ENCODE measurements at places on chromosomes 3 and 15.

GRCh38 chr3:23439080-23439479 is 236.0 kb downstream of the UBE2E2 start:
- DNase-seq = no peak

- DNase-seq = peak; percentile 38
Measured at GRCh38 chr15:44710236-44711095, 657 bp downstream of the PATL2 start.

GRCh38 chr3:178623666-178624255 is 87.5 kb downstream of the KCNMB2 start:
- no peak for DNase-seq

GRCh38 chr3:146975476-146975875 is 370.3 kb upstream of the PLSCR5 start:
- DNase-seq = no peak

- DNase-seq = no peak
Measured at GRCh38 chr3:88440701-88441100, 290.9 kb downstream of the C3orf38 start.

DNA sequence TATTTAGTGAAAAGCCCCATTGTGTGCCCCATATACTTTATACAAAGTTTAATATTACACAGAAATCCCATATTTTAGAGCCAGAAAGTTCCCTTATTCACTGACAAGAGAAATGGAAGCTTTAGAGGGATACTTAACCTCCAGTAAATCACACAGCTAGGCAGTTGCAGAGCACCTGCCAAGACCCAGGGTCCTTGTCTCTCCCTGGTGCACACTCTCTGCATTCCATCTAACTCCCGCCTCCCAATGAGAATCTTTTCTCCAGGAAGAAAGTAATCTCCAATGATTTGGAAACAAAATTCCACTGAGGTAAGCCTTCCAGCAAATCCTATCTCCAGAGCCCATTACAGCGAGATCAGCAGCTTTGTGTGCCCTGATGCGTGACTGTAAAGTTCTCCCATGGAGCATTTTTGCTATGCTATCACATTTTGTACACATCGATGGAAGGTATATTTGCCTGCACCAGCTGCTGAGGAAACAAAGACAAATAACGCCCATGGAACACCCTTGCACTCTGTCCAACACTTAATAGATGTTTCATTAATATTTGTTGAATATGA is 41.4 kb downstream of the ULK4 start:
- DNase-seq = no peak

DNA sequence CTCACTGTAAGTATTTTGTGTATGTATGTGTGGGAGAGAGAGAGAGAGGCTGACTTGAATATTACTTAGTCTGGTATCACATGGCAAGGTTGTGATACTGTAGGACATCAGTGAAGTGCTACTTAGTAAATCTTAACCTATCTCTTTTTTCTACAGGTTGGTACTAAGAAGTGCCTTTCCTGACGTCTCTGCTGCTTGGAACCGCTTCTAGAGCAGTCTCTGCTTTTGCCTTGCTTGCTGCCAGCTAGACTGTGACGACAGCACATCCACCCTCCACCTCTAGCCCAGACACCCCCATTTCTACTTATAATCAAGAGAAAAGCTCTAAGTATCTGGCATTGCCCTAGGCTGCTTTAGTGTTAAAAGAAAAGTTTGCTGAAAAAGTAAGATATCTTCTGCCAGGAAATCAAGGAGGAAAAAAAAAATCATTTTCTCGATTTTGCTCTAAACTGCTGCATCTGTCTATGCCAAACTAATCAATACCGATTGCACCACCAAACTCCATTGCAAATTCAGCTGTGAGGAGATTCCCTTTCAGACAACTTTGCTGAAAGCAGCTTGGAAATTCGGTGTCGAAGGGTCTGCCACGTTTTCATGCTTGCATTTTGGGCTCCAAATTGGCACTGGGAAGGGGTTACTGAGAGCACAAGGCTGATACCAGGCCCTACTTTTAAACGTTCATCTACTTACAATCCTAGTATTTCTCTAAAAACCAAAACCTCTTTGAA is 30.7 kb downstream of the MBNL1 start:
- no peak for DNase-seq

DNA sequence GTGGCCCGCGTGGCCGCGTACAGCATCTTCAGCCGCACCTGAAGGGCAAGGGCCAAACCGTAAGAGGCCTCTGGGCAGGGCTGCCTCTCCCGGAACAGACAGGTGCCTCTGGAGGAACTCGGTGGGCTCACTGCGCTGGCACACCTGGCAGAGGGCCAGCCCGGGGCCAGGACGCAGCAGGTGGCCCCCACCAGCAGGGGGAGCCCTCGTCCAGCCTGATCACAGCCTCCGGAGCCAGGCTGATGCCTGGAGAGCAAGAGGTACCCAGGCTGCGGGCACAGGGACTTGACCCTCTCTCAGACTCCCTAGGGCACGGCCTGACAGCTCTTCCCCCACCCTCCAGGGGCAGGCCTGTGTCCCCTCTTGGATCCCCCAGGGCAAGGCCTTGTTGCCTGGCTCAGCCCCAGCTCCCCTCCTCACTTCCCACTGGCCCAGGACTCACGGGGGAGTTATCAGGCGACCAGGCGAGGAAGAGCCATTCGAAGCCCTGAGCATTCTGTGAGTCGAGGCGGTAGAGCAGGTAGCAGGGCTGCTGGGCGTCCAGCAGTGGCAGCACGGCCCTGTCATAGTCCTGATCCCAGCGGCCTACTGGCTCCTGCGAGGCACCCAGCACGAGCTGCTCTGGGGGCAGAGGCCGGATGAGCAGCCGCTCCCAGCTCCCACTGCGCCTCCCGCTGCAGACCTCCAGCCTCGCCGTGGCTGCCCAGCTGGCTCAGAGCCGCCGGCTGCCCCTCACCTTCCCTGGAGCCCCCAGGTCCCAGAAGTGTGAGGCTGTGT is 6.2 kb upstream of the TLR9 start:
- DNase-seq = peak; percentile 91

GRCh38 chr3:155026999-155027591 is 53.0 kb upstream of the MME start:
- no peak for DNase-seq

- no peak for DNase-seq
Measured at GRCh38 chr3:102037209-102037608, 187.9 kb downstream of the NFKBIZ start.

DNA sequence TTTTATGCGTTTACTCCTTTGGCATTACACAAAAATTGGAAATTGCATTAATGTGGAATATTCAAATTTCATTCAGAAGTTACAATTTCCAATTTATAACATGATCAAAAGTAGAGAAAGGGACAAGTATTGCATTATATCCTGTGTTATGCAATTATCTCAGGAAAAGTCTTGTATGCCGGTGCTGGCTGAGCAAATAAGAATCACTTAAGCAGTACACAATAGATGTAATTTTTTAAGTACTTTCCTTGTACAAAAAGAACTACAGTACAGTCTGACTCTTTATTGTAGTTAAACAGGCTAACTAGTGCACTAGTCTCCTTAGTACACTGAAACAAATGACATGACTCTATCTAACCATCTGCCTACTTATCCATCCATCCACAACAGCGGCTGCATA is 493.2 kb upstream of the KCNMB2 start:
- DNase-seq = no peak

- no peak for DNase-seq
Measured at GRCh38 chr3:116940719-116941118, 231.1 kb downstream of the TUSC7 start.

- no peak for DNase-seq
Measured at GRCh38 chr15:41631880-41632470, 28.2 kb upstream of the MGA start.

DNA sequence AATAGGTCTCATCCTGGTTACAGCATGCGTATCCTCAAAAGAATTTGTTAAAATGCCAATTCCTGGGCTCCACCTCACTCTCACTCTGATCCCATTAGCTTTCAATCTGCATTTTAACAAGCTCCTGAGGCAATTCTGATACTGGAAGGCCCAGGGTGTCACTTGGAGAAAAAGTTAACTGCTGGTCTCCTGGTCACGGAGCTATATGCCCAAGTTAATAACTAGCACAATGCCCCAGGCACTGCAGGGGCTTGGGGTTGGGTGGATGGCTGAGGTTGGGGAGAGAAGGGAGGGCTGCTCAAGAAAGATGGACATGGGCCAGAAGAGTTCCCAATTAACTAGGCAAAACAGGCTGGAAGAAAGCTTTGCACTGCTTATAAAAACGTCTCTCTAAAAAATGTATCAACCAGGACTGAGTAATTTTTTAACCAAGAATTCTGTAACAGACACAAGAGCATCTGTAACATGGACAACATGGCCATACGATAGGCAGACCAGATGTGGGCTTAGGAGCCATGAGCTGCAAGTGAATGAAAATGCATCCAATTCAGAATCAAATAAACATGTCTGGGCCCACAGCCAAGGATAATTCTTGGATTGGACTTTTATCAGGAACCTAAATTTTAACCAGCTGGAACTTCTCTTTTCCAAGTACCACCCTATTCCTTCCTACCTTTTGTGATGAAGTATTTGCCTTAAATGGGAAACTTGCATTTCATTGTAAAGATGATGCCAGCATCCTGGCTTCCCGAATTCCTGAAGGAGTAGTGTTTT is 4.2 kb downstream of the IL17RD start:
- DNase-seq = no peak

DNA sequence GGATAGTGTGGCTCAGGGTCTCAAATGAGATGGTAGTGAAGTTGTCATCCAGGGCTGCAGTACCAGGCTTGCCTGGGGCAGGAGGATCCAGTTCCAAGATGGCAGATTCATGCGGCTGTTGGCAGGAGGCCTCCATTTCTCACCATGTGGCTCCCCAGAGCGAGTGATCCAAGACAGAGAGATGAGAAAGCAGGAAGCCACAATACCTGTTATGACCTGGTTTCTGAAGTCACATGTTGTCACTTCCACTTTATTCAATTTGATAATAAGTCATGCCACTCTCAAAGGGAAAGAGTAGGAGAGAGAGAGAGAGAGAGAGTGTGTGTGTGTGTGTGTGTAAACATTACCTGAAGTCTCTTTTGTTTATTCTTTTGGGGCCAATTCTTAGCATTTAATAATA is 30.1 kb downstream of the TMOD2 start:
- DNase-seq = no peak

- DNase-seq = no peak
Measured at GRCh38 chr15:53675832-53676231, 83.6 kb downstream of the WDR72 start.

- DNase-seq = no peak
Measured at GRCh38 chr3:52286777-52287110, 884 bp upstream of the GLYCTK start.

DNA sequence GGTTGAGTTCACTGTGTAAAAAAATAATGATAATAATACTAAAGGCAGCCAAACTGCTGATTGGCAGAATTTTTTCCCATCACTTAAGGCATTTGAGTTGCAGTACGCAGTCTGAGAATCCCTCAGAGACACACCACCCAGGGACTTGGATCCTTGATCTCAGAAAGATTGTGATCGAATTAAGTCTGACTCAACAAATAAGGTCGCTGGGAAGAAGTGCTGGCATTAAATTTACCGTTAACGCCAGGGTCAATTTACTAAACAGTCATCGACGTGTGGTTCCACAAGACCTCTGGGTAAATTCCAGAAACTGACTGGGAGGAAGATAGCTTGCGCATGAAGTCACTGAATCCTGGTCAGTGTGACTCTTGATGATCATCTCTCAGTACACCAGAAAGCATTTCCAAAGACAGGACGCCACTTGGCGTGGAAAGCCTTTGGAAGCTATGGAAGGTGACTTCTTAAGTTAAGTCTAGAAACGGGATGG is 48.3 kb upstream of the CGNL1 start:
- no peak for DNase-seq

- DNase-seq = no peak
Measured at GRCh38 chr3:75906555-75907112, 121.3 kb upstream of the ZNF717 start.

- DNase-seq = no peak
Measured at GRCh38 chr3:88595026-88595425, 445.3 kb downstream of the C3orf38 start.

DNA sequence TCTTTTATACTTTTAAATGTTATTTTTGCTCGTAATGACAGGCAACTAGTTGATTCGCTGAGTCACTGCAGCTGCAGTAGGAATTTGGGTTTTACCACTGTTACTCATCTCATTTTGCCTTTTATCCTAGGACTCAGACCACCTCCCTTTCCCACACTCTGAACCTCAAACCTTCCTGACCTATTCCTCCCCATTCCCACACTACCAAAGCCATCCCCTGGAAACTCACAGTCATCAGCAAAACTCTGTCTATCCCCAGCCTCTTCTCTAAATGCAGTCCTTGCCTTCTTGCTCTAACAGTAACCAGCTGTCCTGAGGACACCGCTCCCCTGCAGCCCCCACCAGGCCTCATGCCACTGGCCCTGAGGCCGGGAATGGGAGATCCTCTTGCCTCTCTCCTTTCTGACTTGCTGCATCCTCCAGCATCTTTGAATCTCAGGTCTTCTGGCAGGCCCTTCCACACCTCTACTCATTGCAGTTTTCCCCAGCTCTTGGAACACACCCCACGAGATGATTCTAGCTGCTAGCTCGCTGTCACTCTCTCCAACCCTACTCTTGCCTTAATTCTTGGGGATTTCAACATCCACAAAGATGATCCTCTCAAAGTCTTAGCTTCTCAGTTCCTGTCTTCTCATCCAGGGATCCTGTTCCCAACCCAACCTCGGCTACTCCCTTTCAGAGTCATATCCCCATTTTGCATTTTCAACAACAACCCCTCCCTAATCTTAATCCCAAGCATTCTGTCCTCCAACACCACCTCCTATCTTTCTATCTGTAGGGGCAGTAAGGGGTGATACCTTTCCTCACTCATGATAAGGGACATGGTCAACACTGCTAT is 55.9 kb upstream of the C3orf80 start:
- no peak for DNase-seq
